Stimulated activated CD8-positive, alpha-beta memory T cell treated with anti-CD3 and anti-CD28 coated beads, Interleukin-4, amount 100 ng/mL, for 4 hours (primary cell): ENCODE measurements at places on chromosomes 2 and 18.

DNA sequence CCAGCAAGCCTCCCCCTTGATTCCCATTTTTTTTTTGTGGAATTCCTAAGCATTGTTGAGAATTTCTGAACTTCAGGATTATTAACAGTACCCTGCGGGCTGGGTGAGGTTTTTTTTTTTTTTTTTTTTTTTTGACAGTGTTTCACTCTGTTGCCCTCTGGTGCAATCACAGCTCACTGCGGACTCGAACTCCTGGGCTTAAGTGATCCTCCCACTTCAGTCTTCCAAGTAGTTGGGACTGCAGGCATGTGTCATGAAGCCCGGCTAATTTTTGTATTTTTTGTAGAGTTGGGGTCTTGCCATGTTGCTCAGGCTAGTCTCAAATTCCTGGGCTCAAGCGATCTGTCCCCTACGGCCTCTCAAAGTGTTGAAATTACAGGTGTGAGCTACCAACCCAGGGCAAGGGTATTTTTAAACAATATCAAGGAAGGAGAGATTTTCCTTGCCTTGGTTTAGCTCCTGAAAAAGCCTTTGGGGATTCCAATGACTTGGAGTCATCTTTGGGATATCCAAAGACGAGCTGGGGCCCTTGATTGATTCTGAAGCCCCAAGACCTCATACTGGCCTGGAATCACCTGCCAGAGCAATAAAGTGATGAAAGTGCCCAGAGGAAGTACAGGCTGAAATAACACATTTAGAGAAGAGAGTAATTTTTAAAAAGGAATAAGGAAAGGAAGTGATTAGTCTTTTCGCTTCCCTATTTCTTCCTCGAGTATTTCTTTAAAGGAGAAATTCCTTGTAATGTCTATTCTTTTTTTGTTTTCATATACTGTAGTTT, 240.2 kb downstream of the TGIF1 start:
- DNase-seq, result no peak

- DNase-seq, result no peak
These were observed 21.3 kb downstream of the PSME4 start for GRCh38 chr2:53949457-53949856.

- DNase-seq, result no peak
These were observed 38.2 kb downstream of the FHOD3 start for GRCh38 chr18:36335476-36336279.

GRCh38 chr2:237445611-237446337, 31.8 kb upstream of the COL6A3 start:
- no peak for DNase-seq

- no peak for DNase-seq
These were observed 182.5 kb downstream of the PRKCE start for GRCh38 chr2:45833968-45834344.

GRCh38 chr2:50952596-50952995, 79.3 kb downstream of the NRXN1 start:
- no peak for DNase-seq

DNA sequence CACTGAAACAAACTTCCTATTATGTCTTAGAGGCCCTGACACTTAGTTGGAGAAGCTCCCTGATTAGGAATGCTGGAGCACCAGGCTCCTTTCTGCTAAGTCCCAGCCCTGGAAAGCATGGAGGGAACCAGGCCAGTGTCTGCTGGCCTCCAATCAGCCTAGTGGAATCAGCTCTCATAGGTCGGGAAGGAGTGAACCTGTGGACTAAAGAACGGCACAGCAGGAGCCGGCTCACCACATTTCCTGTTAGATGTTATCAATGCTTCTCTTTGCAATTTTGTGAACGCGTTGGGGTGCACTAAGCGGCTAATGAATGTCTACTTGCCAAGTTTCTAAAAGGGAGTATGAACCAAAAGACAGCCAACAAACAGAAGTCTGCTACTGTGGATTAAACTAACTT, 296.6 kb downstream of the NAPG start:
- no peak for DNase-seq

DNA sequence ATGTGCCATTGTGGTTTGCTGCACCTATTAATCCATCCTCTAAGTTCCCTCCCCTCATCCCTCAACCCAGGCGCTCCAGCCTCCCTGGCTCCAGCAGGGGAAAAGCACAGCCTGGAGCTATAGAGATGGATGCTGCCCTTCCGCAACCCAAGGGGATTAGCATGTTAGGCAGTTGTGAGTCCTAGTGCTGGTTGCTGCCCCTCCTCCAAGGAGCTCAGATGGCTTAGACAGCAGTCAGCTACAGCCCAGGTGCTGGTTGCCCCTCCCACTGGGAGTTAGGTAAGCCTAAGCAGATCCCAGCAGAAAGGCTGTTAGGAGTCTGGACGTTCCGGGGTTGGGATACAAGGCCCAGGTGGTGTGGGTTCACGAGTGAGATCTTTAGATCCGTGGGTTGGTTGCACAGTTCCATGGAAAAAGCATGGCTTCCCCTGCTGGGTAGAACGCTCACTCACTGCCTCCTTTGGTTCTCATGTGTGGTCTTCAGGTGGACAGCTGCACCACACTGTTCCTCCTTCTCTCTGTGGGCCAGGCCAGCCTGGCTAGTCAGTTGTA, 446.1 kb downstream of the ZNF804A start:
- no peak for DNase-seq

- no peak for DNase-seq
These were observed 6.4 kb downstream of the TRIM54 start for GRCh38 chr2:27288610-27289009.

- DNase-seq, result no peak
These were observed 172.3 kb downstream of the INO80D start for GRCh38 chr2:205913668-205914067.

DNA sequence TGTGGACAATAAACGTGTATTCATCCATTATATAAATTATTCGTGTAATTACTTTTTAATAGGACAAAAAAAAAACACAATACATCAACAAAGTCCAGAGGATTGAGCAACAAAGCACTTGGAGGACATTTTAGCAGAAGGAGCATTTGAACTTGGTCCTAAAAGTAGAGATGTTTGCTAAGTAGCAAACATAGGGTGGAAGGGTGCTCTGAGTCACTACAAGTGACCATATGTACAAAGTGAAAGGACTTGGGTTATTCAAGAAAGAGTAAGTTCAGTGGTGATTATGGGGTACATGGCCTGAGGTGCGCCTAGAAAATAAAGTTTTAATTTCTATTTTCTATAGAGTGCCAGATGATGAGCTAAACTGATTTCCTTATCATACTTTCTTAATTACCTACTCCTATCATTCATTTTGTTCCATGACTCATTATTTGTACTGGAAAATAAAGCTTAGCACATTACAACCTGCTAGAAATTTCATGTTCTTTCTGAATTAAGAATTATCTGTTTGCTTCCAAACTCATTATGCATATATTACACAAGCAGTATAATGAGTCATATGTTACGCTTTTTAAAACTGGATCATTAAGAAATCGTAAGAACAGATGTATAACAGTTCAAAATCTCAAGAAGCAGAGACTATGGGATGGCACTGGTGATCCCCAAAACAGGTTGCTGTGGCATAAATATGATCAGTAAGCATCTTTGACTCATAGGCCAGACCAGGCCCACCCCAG, 13.1 kb upstream of the PPP1R1C start:
- no peak for DNase-seq

DNA sequence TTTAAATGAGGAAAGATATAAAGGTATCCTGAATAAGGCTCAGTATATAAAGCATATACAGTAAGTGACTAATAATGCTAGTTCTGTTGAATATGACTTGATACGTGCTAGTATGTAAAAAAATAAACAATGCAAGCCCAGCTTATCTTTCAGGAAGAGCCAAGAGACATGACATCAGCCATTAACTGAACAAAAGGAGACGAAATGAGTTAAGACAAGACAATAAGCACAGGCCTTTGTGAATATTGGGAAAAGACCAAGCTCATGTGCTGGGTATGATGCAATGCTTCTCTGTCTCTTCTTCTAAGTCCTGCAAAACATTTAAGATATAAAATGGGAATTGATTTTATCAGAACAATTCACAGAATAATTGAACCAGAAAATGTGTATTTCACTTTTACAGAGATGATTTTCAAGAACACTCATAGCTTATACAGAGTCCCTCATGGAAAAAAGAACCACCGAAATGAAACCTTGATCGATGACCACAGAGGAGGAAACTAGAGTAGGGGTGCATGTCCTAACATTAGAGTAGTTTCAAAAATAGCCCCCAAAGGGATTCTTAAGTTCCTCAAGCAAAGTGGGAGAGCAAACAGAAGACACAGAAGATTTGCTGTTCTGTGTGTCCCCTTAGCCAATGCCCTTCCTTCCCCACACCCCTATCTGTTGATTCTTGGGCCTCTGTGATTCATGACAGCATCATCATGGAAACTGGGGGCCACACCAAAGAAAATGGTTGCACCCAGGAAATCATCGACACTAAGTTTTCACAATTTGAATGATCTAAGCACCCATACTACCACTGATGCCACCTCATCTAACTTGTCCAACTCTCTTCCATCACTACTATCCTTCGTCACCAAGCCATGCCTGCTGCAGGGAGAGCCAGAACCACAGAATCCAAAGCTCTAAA, 68.0 kb upstream of the CRIM1 start:
- no peak for DNase-seq

GRCh38 chr2:235234736-235235135, 259.1 kb upstream of the AGAP1 start:
- no peak for DNase-seq

GRCh38 chr2:9554921-9555296, 721 bp downstream of the ADAM17 start:
- DNase-seq, result no peak

- DNase-seq, result no peak
These were observed 475.6 kb upstream of the ZEB2 start for GRCh38 chr2:144995482-144995881.

- peak; percentile 28 for DNase-seq
These were observed 96.2 kb upstream of the ZNF532 start for GRCh38 chr18:58768293-58768974.

DNA sequence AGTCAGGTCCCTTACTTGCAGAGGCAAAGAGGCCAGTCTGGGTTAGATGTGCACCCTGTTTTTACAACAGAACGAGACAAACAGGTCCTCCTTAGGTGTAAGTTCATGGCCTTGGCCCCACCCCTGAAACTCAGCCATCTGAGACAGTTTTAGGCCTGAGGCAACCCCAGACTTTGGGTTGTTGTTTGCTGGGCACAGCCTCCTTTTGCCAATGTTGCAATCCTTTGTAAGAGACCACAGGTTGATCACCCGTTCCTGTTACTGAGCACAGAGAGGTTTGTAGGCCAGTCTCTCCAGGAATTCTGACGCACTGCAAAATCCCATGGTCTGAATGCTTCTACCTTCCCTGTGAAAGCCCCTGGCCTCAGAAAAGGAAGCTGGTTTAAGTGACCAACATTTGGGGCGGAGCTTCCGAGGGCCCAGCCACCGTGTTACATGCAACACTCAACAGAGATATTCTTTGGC, 15.5 kb upstream of the IL1RN start:
- DNase-seq, result no peak

DNA sequence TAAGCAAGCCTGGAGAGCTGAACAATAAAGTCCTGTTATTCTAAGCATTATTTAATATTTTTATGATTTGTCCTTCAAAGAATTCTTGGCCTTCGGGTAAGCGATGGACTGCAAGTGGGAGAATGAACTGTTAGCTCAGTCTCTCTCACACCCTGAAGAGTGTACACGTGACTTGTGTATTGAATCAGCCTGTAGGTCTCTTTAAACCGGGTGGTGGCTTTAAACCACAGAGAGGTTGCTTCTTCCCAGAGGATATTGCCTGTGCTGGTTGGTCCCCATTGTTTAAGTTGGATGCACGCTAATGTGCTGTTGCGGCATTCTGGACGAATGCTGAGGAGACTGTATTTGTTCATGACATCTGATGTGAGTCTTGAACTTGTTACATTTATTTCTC, 183.3 kb downstream of the LTBP1 start:
- no peak for DNase-seq

- no peak for DNase-seq
These were observed 68.4 kb upstream of the ALPP start for GRCh38 chr2:232310121-232310520.

- no peak for DNase-seq
These were observed 56.9 kb downstream of the RHBDD1 start for GRCh38 chr2:226892729-226893128.

- no peak for DNase-seq
These were observed 164.2 kb downstream of the MYT1L start for GRCh38 chr2:2166881-2167280.

- DNase-seq, result no peak
These were observed 36.7 kb upstream of the ITGA4 start for GRCh38 chr2:181420259-181421130.

DNA sequence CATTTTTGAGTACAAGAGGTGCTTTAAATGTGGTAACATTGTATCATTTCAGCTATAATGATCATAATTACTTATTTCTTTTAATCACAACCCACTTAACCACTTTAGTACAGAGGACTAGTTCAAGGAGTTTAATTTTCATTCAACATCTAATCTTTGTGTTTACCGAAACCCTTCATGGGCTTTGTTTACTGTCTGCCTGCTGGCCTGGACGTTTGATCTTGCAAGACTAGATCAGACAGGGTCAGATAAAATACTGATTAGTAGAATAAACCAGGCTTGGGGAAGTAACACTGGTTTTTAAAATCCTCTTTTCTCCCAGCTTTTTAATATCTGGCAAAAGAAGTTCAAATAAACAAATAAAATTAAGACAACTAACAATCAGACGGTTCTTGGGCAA, 93.6 kb downstream of the SATB2 start:
- no peak for DNase-seq

- DNase-seq, result no peak
These were observed 146.1 kb downstream of the RIT2 start for GRCh38 chr18:42969366-42969765.

DNA sequence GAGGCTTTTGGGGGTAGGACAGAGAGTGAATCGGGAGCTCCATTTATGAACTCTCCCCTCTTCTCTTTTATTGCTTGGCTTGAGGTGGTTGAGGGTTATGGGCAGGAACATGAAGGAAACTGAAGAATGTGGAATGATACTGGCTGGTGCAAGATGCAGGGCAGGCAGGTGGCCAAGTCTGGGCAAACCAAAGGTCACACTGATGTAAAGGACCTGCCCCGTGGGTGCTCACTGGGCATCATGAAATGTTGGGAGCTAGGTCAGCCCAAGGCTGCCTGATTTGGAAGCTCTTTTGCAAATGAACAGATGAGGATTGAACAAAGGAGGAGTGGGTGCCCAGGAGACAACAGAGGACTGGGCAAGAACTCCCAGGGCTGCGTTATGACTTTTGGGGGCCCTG, 328.9 kb downstream of the CLIP4 start:
- DNase-seq, result no peak

- DNase-seq, result no peak
These were observed 324.1 kb upstream of the THUMPD2 start for GRCh38 chr2:40103163-40103562.

DNA sequence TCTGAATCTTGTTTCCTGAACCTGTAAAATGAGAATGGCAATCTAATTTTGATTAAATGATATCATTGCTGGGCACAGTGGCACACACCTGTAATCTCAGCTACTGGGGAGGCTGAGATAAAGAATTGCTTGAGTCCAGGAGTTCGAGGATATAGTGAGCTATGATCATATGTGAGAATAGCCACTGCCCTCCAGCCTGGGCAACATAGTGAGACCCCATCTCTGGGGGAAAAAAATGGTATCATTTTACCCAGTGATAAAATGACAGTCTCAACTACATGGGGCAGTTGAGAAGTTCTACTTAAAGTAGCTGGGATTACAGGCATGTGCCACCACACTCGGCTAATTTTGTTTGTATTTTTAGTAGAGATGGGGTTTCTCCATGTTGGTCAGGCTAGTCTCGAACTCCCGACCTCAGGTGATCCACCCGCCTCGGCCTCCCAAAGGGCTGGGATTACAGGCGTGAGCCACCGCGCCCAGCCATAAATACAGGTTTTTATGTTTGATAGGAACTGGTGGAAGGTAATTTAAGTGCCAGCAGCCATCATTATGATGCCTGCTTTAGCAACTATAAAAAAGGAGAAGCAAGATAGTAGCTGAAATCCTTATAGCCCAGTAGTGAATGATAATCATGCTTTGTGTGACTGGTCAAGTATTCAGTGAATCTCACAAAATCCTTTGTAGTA, 17.0 kb downstream of the BZW1 start:
- no peak for DNase-seq
